CD4-positive, alpha-beta T cell treated with Interleukin-21 for 1 hour (primary cell): ENCODE measurements at places on chromosomes 2 and 18.

GRCh38 chr2:221310730-221311129 lies 261.4 kb downstream of the EPHA4 start:
- no peak for DNase-seq

DNA sequence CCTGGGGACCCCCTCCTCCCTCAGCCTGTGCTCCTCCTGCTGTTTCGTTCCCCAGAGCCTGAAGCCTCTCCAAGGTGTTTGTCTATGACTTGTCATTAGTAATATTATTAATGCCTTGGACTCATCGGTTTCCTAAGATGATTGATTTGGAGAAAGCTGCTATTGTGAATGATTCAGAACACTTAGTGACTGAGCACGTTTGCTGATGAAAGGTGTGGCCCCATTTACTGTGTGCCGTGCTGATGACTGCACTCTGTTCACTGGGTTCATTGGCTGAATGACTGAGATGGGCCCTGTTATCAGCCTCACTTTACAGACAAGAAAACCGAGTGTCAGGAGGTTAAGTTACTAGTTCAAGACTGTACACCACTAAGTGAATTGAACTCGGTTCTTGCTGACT lies 111.4 kb downstream of the SPP2 start:
- no peak for DNase-seq

DNA sequence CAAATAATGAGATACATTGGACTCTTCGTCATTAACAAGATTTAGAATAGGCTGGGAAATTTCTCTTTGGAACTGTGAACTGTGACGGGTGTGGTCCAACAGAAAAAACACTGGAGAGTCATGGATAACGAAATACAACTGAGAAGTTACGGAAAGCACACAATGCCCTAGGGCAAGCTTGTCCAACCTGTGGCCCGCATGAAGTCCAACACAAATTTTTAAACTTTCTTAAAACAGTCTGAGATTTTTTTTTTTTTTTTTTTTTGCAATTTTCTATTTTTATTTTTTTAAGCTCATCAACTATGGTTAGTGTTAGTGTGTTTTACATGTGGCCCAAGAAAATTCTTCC lies 27.7 kb downstream of the CDC42EP3 start:
- DNase-seq, result no peak

- DNase-seq, result no peak
Measured at GRCh38 chr2:30349691-30350090, 97.4 kb upstream of the LCLAT1 start.

GRCh38 chr18:25262920-25263319 lies 89.0 kb downstream of the ZNF521 start:
- no peak for DNase-seq
